EL (cell line): ENCODE measurements at places on chromosomes 16 and 17.

- no peak for DNase-seq
Observed at GRCh38 chr16:27642756-27643155, 92.8 kb downstream of the KATNIP start.

- DNase-seq, result no peak
Observed at GRCh38 chr17:50146927-50147665, 3.4 kb downstream of the PPP1R9B start.

- no peak for DNase-seq
Observed at GRCh38 chr16:84631886-84632285, 14.0 kb upstream of the COTL1 start.

DNA sequence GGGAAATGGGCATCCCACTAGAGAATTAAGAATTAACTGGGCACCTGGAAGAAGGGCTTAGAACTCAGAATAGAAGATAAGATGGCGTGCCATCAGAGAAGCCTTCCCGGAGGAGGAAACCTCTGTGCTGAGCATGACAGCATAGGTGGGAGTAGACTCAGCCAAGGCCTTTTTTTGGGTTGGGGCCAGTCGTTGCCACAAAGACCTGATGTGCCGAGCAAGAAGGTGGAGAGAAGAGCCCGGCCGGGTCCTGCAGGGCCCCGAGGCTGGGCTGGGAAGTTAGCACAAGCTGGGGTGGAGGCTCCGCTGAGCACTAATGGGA, 1.1 kb upstream of the RAB11FIP4 start:
- DNase-seq, result no peak

DNA sequence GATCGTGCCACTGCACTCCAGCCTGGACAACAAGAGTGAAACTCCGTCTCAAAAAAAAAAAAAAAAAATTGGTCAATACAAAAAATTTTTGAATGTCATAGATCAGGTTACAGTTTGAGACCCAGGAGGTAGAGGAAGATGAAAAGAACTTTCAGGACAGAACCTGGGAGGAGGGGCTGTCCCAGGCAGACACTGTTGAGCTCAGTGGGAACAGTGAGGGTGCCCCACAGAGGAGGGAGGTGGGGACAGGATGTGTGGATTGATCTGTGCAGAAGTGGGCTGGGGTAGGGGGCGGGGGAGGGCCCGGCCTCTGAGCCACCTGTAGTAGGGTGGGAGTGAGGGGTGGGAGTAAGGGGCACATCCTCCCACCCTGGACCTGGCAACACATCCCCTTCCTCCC, 58.3 kb downstream of the PRMT7 start:
- DNase-seq, result no peak

GRCh38 chr17:39239640-39240314, 14.0 kb upstream of the STAC2 start:
- DNase-seq, result no peak

GRCh38 chr17:7717756-7718350, 309 bp downstream of the DNAH2 start:
- no peak for DNase-seq
